ENCODE measurements at places on chromosomes 11 and 22. TPM values are rescaled to one million over a fixed set of nuclear protein-coding genes. Genes with fewer than 3 reads are reported as not detected.

The TPBGL gene
- 0.51 TPM for total RNA-seq

The RIMBP3C gene
- not detected for total RNA-seq

The GGTLC2 gene
- not detected for total RNA-seq

The FOLH1 gene
- total RNA-seq: 6.1 TPM

The MS4A6A gene
- total RNA-seq: 24.4 TPM

The PDGFD gene
- total RNA-seq: 9.5 TPM

The TCIRG1 gene
- 30.4 TPM for total RNA-seq

The SLC25A45 gene
- total RNA-seq: 4.8 TPM

The PMM1 gene
- total RNA-seq: 22.9 TPM

The STX5 gene
- 37.1 TPM for total RNA-seq

The MISFA gene
- total RNA-seq: not detected

The MYBPC3 gene
- total RNA-seq: not detected

The PIH1D2 gene
- total RNA-seq: 2.2 TPM
